Muscle of leg (tissue), 16 donors: ENCODE measurements at places on chromosomes 3 and 15.
A peak's percentile ranks its signal among the peaks of the same experiment; 100 is the strongest.

DNA sequence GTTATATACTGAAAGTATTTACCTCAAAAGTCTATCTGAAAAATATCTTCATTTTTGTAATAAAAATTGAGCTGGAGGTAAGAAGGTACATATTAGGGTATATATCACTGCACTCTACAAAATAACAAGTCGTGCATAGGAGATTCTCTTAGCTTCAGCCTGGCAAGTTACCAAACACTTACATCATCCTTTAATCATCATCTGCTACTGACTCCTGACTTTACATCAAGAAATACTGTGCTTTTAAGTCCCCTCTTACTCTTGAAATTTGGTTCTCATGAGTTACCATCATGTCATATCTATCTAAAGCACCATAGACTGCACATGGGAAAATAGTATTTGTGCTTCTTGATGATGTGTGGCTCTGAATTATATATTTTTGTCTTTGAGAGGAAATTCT is 50.8 kb downstream of the LYSMD4 start:
- DNase-seq: peak; percentile 74

DNA sequence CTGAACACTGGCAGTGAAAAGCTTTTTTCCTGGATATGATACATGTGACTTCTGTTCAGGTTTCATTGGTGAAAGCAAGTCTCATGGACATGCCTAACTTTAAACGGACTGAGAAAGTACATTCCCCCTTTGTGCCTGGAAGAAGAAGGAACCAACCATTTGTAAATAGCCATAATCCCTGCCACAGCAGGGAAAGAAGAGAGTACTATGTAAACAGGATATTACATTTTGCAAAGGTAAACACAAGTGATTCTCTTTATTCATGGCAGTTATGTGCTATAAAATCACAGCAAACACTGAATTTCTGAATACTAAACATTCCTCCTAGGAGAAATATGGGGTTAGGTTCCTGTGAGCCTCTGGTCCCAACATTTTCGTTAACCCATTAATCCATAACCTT is 46.8 kb downstream of the PRICKLE2 start:
- DNase-seq: no peak

GRCh38 chr3:189806171-189806951 is 175.2 kb downstream of the TP63 start:
- peak; percentile 63 for DNase-seq

DNA sequence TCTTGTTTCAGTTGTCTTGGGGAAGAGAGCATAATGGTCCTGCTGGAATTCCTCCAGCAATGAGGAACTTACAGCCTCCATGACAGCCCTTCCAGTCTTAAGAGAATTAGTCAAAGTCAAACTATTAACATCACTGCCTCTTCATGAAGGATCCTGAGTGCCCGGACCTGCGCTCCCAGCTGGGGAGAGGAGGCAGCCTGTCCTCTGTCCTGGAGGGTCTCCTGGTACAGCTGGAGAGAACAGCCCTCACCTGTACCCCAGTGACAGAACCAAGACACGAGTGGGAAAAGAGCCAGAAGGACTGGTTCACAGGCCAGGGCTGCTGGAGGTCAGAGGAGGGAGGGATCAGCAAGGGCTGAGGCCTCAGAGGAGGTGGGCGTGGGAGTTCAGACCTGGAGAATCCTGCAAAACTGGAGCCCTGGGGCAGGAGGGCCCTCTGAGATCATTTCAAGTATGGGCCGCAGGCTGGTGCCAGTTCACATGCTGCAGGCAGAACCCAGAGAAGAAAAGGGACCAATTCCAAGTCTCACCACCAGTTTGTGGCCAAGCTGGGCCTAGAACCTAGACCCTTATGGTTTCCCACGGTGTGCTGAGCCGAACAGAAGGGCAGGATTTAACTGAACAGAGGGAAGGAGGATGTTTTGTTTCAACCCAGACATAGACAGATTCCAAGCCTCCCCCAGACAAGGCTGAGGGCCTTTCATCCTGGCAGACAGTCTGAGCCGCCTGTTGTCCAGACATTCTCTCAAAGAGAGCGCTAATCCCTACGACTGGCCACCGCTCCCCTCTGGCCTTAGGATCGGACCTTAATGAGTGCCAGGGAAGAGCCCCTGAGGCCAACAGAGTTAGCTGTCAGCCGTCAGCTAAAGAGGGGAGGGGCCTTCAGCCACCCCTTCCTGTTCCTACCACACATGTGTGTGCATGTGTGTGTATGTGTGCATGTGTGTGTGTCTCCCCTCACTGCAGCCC is 18.2 kb downstream of the LOXL1 start:
- peak; percentile 59 for DNase-seq

DNA sequence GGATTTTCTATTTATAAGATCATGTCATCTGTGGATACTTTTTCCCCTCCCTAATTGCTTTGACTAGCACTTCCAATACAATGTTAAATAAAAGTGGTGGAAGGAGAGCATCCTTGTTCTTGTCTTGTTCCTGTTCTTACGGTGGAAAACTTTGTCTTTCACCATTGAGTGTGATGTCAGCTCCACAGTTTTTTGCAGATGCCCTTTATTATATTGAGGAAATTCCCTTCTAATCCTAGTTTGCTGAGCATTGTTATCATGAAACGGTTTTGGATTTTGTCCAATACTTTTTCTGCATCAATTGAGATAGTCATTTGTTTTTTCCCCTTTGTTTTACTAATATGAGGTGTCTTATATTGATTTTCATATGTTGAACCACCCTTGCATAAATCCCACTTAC is 19.9 kb upstream of the IL20RB start:
- no peak for DNase-seq

DNA sequence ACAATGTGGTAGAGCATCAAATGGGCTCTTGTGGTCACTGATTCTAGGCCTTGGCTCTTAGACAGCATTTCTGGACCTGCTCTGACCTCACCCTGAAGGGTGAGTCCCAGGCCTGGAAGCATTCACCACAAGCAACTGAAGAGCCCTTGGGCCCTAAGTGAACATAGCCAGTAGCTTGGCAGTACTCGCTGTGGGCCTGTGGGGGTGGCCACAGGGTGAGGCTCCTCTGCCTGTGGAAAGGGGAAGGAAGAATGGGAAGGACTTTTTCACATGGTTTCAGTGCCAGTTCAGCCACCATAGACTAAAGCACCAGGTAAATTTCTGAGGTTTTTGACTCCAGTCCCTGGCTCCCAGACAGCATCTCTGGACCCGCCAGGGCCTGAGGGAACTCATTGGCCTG is 5.1 kb upstream of the ZSCAN2 start:
- DNase-seq: no peak

DNA sequence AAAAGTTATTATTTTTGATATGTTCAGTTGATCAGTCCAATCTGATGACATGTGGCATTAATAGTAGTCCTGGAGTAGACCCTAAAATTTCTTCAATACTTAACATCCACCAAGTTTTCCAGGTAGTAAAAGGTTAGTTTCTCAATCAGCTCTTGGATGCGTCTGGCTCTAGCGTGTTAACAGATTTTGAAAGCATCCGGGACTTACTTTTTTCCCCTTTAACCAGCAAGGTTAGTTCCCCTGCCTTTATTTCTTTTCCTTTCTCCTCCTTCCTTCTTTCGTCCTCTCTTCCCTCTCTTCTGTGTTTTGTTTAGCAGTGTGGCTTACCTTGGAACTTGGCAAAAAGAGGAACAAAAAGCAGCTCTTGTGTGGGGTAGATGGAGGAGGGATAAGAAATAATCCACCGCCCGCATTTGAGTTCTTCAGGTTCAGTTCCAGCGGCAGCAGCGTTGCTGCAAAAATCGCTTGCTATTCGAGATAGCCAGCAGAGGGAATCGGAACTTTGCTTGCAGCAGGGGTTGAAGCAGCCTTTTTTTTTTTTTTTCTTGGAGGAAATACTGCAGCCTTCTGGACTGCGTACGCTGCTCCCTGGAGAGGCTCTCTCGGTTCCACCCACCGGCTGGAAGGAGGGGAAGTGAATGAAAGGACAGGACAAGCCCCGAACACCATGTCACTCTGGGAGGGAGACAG is at the start of gene RBMS3:
Gene RBMS3, plus strand, starts transcription at position 668 of the 690 bp plus-strand sequence.
- DNase-seq: peak; percentile 99

GRCh38 chr15:63461230-63461985 is 43.0 kb upstream of the USP3 start:
- peak; percentile 59 for DNase-seq

DNA sequence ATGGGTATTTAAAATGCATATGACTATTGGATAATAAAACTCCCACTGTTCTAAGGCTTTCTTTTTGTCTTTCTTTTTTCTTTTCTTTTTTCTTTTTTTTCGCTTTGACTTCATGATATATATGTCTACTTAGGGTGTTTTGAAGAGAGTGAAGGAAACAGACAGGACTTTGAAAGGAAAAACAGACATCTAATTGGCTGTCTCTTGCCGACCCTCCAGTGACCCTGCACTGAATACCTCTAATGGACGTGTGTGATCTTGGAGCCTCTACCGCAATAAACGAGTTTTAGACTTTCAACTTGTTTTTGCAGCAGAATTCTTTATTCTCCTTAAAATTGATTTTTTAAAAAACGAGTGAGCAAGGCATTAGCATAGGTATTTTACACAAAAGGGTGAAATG is 158.1 kb upstream of the NR2F2 start:
- DNase-seq: no peak

DNA sequence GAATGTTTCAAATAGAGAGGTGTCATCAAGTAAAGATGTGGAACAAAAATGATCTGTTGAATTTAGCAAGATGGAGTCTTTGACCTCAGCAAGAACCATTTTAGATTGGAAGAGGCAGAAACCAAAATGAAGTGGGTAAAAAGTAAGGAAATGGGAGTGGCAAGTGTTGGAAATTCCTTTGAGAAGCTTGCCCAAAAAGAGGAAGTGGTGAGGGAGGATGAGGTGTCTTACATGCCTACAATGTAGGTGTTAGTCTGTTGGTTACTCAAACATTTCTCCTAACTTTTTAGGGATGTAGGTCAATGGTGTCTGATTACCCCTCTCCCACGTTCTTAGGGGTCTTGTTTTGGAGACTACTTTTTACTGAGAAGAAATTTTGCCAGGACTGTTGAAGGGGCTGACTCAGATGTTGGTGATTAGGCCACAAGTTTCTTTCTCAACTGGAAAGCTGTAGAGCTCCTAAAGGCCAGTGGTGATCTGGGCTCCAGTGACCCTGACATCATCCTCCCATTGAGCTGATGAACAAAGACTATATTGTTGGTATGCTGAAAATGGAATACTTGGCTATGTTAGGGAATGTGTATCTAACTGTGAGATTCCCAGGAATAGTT is 5.1 kb downstream of the PPP2R3A start:
- DNase-seq: peak; percentile 17

DNA sequence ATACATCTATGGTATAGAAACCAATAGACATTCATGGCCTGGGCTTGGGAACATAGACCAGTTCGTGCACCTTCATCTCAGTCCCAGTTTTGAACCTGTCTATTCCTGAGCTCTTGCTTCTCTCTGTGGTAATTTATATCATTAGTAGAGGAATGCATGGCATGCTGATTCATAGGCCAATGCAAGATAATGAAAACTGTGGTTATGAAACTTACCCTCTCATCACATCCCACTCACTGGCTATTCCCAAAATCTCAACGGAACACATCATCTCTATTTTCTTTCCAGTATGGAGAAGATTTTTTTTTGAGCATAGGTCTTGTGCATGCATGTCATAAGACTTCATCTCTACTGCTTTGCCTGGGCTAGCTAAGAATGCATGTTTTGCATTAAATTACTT is 18.7 kb upstream of the P2RY12 start:
- DNase-seq: no peak

GRCh38 chr3:184716622-184717398 is 4.9 kb upstream of the MAGEF1 start:
- peak; percentile 84 for DNase-seq

DNA sequence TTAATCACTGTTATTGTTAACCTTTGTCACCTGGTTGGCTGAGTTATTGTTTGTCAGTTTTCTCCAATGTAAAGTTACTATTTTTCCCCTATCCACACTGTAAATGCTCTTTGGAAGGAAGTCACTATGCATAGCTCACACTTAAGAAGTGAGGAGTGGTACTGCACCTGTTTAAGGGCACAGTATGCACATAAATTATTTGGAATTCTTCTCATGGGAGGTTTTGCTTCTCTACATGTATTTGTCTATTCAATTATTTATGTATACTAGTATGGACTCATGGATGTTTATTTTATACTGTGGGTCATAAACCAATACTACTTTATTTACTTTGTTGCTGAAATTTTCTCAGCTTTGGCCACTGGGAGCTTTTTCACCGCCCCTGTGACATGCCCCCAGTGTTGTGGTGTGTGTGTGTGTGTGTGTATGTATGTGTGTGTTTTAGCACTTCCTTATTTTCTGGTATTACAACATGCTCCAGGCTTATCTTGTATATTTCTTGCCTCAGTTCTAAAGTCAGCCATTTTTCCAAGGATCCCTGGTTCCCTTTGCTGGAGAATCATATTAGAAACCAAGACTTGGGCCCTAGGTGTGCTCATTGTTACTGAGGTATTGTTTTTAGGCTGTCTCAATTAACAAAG is 290.5 kb downstream of the KBTBD8 start:
- DNase-seq: no peak

- DNase-seq: no peak
These were observed 200.2 kb upstream of the LINGO1 start for GRCh38 chr15:77832874-77833273.

GRCh38 chr3:158845765-158846350 is 44.0 kb downstream of the MFSD1 start:
- peak; percentile 10 for DNase-seq

- DNase-seq: peak; percentile 34
These were observed 1.9 kb downstream of the ARHGAP31 start for GRCh38 chr3:119295816-119296726.

DNA sequence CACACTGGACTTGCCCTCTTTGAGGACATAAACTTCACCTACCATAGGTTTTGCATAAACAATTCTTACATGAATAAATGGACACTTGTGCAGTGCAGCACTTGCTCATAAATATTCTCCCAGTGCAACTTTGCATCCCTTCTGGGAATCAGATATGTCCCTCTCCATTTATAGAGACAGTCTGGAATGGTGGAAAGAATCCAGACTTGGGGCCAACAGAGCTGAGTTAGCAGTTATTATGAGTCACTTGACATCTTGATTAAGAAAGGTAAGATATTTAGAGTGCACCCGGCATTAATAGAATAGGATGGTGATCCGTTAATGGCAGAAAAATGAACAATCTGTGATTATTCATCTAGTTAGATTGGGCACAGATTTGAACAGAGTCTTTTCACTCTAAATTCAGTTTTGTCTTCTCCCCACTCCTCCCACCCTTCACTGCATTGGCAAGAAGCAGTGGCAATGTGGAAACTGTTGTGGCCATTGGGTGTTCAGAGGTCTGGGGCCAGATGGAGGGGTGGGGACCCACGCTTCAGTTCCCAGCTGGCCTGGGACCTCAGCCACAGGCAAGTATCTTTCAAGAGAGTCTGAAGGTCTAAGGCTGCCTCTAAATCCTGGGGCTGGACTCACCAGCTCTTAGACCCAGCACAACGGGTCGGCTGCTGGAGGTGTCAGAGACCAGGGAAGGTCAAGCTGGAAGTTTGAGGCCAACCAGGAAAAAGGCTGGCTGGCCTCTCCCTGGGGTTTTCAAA is 58.9 kb upstream of the KY start:
- DNase-seq: peak; percentile 43

DNA sequence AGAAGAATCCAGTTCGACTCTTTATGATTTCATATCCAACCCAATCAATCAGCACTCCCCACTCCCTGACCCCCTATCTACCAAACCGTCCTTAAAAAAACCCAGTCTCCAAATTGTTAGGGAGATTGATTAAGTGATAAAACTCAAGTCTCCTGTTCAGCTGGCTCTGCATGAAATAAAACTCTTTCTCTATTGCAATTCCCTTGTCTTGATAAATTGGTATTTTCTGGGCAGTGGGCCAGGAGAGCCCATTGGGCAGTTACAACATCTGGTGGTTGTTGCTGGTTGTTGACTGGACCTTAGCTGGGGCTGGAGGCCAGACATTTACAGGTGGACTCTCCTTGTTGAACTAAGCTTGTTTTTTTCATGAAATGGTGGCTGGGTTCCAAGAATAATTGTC is 642.3 kb downstream of the ROBO2 start:
- DNase-seq: no peak

- peak; percentile 72 for DNase-seq
These were observed 70.4 kb downstream of the KLF13 start for GRCh38 chr15:31396881-31397560.
